Activated T-cell treated with anti-CD3 and anti-CD28 coated beads, Interleukin-2, amount 50 U/mL, for 1 hour (primary cell): ENCODE measurements at places on chromosomes 4 and X.
A peak's percentile ranks its signal among the peaks of the same experiment; 100 is the strongest.

- DNase-seq: no peak
Observed at GRCh38 chr4:77007358-77008230, 58.0 kb downstream of the SEPTIN11 start.

GRCh38 chr4:76301775-76302162 is 4.8 kb upstream of the STBD1 start:
- no peak for DNase-seq

GRCh38 chrX:136584545-136584944 is 52.5 kb downstream of the VGLL1 start:
- no peak for DNase-seq

- no peak for DNase-seq
Observed at GRCh38 chrX:2782778-2783177, 30.9 kb downstream of the XG start.

DNA sequence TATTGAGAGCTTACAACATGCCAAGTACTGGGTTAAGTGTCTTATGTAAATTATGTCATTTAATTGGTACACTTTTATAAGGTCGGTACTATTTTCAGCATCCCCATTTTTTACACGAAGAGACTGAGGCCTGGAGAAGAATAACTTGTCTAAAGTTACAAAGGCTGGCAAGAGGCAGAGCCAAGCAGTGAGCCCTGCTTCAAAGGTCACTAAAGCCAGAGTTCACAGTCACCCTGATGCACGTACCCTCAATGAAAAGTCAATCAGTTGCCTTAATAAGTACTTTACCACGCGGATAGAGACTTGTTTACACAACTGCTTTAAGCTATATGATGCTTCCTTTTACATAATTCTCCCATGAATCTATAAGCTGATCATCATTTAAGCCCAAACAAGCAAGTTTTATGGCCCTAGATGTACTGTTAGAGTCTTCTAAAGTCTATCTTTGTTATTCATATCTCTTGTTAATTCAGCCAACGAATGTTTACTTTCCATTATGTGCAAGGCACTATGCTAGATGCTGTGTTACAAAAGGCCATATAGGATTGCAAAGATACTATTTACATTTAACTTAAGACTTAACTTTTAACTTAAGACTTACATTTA is 57.4 kb downstream of the SEL1L3 start:
- DNase-seq: no peak

DNA sequence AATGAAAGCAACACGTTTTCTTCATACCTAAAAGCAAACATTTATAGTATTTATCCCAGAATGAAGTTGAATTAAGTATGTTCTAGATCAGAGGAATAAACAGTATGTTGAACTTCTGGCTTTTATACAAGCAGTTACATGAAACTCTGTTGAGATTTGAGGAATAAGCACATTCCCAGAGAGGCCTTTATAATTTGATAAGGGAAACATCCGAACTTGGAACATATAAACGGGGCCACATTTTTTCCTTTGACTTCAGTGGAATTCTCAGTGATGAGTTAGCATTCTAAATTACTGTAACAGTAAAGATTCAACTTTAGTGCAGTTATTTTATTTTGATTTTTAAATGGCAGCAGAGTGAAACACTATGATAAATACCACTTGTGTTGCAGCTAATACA is 119.5 kb downstream of the GLRA3 start:
- DNase-seq: no peak

- DNase-seq: no peak
Observed at GRCh38 chrX:44017676-44018075, 44.5 kb upstream of the NDP start.

DNA sequence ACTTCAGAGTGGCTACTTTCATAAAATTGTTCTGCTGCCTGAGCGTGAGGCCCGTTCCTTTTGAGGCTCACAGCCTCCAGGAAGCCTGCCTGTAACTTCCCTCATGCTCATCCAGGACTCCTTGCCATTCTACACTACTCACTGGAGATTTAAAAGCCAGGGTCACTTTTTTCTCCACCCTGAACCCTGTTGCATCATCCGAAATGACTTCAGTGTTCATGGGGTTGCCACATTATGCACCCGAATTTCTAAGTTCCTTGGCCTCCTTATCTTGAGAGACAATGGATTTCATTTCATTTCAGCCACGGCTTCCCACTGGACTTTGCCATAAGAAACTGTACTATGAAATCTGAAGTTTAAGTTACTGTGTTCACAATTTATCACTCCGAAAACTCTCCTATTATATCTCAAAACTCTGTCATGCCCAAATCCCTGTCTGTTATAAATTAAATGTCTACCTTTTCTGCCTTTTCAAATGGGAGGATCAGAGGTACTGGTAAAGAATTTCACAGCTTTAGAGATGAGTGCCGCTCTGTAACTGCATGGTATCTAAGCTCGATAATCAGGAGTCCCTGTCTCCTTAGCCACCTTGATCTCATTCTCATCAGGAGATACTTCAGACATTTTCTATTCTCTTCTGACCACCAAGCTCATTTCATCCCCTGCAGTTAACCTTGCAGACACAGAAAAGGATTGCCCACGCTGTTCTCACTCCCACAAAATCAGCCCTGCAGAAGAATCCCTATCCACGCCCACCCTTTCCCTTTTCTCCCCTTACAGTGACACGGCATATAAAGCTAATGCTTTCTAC is 59.9 kb downstream of the TRIML1 start:
- no peak for DNase-seq

DNA sequence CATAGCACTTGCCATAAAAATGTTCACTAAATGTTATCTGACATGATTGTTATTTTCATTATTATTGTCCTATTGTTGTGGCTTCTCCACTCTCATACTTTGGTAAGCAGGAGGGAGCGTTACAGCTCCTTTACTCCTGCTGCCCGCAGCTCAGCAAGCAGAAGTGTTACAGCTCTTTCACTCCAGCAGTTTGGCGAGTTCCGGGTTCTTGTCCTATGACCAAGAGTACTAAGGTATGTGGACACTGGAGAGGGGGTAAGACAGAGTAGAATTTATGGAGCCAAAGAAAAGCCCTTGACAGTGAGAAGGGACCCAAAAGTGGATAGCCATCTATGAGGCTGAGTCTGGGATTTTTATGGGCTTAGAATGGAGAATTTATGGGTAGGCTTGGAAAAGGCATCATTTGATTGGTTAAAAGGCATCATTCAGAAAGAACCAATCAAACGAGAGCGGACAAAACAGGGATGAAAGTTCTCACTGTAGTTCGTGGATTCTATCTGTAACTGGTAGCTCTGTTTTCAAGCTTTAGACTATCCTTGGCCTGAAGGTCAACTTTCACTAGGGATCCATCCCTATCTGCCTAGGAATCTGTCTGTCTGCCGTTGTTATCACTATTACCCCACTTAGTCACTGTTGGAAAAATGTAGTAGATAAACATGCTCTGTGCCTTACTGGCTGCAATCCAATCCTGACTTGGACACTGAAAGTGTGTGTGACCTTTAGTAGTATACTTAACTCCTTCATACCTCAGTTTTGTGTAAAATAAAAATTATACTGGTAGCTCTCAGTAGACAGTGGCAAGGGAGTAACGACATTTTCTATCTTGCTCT is 545.6 kb upstream of the LCORL start:
- no peak for DNase-seq

- peak; percentile 24 for DNase-seq
Observed at GRCh38 chrX:70030301-70030767, 19.4 kb downstream of the AWAT2 start.

- DNase-seq: no peak
Observed at GRCh38 chr4:155954118-155954685, 536 bp upstream of the CTSO start.

GRCh38 chr4:95638920-95639501 is 90.2 kb upstream of the UNC5C start:
- DNase-seq: no peak

DNA sequence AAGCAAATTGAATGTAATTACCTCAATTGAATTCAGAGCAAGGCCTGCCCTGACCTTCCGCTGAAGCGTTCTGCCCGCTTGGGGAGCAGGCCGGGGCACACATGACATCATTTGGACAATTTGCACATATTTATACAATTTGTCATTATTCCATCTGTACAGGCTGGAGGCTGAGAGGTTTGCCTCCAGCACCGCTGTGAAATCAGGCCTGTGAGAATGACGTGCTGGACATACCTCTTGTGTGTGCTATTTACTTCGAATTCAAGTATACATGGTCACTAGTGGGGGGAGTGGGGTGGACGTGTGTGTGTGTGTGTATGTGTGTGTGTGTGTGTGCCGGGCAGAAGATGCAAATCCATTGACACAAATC is 285.6 kb downstream of the SHOX start:
- no peak for DNase-seq

GRCh38 chr4:110710070-110710469 is 87.2 kb upstream of the PITX2 start:
- no peak for DNase-seq

DNA sequence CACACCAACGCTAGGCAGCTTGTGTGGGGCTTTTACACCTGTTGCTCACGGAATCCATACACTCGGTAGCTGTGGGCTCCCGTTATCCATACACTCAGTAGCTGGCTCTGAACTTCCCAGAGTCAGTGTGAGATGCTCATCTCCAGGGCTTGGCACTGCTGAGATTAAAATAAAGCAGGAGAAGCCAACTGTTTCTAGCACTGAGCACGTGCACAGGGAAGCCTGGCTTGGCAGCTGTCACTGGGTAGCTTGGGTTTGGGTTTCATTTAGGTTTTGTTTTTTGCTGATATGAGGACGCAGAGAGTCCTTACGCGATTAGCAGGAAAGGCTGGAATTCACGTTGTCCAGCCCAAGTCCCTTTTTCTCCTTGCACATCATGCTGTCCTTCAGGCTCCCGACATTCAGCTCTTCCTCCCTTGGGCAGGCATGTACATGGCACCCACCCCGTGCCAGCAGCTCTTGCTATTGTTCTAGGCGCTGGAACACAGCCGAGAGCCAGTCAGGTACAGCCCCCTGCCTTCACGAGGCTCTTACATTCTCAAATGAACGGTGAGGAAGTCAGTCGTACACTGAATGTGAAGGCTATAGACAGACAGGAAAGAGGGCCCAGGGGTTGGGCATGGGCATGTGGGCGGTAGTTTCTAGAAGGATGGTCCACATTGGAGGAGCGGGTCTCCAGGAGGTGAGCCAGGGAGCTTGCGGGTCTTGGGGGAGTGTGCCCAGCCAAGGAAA is 25.9 kb downstream of the NSG1 start:
- no peak for DNase-seq

DNA sequence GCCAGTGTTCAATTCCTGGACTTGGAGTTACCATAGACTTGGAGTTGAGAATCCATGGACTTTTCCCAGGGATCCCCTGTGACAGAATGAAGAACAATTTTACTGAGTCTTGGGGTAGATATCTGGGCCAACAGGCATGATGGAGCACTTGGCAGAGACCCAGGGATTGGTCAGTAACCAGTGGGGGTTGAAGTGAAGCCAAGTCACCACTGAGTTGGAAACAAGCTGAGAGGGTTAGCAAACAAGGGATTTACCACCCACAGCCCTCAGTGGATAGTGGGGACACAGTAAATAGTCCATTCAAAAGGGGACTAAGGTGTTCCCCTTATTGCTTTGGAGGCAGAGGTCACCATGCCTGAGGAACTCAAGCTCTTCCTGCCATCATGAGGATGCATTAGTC is 281.7 kb downstream of the PPP1R2C start:
- no peak for DNase-seq

GRCh38 chr4:88178626-88179231 is 20.3 kb upstream of the ABCG2 start:
- DNase-seq: no peak

DNA sequence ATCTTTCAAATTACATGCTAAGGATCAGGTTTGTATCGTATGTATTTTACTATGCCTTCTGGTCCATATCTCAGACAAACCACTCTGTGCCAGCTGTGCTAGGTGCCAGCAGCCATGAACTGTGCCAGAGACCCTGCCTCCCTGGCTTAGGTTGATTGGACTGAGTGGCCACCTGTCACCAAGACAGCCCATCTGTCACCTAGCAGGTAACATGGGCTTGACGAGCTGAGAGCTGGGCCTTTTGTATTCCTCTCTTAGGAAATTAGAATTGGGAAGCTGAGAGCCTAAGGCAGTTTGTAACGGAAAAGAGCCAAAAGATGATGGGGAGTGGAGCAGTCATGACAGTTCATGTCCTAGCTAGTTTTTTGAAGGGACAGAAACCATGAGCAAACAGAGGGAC is 42.5 kb downstream of the TMEM164 start:
- DNase-seq: no peak

DNA sequence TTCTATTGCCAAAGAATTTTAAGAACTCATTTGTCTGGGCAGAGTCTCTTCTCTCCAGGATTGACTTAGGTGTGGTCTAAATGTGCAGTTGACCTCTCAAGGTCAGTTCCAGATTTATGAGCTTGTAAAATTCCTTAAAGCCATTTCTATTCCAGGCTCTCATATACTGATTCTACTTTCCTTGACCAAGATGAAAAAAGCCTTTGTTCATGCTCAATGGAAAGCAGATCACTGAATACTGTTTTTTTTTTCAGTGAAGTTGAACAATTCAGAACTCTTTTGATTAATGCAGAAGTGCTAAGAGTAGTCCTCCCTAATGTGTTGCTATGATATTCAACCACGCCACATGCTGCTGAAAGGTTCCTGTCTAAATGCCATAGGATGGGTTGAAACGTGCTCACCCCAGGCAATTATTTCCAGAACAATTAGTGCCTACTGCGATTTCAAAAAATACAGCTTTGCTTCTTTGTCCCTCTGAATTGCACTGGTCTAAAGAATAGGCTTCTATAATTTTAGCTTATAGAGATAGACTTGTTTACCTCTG is 312.4 kb upstream of the PABPC5 start:
- no peak for DNase-seq

GRCh38 chrX:6694221-6694620 is 159.3 kb upstream of the VCX3A start:
- no peak for DNase-seq

- no peak for DNase-seq
Observed at GRCh38 chr4:39716356-39716755, 18.4 kb downstream of the UBE2K start.

DNA sequence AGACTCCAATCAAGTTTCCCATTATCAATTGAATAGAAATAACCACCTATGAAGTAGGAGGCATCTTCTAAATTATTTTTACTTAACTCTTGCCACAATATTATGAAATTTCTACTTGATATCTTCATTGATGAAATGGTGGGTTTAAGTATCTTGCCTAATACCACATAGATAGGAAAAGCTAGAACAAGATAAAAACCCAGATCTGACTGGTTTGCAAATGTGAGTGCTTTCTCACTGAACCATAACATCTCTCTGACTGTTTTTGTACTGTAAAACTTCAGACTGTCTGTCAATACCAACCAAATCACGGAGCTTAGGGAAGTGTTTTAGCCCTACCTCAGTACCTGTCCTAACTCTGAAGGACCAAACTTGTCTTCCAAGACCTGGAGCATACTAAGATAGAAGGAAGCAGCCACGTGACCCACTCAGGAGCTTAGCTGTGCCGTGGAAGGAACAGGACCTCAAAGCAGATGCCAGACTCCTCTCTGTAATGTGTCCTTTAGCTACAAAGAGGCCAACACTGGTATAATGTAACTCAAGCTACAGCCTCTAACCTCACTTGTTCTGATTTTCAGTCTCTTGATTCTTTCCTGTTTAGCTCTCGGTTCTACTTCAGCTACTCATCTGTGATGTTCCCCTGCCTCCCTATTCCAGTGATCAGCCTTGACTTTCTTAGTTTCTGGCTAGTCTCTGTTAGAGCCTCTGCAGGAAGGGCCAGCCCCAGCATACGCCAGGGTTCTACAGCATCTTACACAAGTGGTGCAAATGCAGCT is 84.4 kb downstream of the LRP2BP start:
- DNase-seq: no peak

GRCh38 chr4:165738571-165738970 is 134.5 kb upstream of the TLL1 start:
- DNase-seq: no peak
